ENCODE measurements at places on chromosomes 2 and 18.
A peak's percentile ranks its signal among the peaks of the same experiment; 100 is the strongest.

- no peak for DNase-seq
Observed at GRCh38 chr2:212409560-212409959, 129.0 kb downstream of the ERBB4 start.

- DNase-seq, result no peak
Observed at GRCh38 chr2:161424394-161424769, 8.3 kb downstream of the TBR1 start.

GRCh38 chr18:10120622-10121021 is 206.8 kb downstream of the VAPA start:
- DNase-seq, result no peak

DNA sequence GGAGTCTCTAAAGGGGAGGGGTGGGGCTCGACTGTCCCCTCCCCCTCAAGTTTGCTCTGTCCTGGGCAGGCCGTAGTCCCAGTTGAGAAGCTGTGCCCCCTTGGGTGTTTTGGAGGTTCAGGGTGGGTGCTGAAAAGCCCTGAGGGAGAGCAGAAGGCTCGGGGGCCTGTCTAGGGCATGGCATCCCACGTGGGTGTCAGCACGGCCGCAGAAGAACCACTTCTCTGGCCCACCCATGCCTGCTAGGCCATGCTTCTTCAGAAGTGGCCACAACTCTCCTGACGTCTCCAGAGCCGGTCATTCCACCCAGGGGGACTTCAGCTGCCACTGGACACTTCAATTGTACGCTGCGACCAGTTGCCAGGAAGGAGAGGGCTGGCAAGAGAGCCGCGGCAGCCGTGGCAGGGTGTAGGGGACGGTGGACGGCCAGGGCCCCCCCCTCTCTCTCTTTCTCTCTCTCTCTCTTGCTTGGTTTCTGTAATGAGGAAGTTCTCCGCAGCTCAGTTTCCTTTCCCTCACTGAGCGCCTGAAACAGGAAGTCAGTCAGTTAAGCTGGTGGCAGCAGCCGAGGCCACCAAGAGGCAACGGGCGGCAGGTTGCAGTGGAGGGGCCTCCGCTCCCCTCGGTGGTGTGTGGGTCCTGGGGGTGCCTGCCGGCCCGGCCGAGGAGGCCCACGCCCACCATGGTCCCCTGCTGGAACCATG is at the start of gene INPP5D:
TSS of gene INPP5D (plus strand) at position 546 of the 704 bp plus-strand sequence. CDS start at position 683, 137 bp downstream.
- peak; percentile 85 for DNase-seq

GRCh38 chr2:96832754-96833507 is 10.9 kb downstream of the ANKRD23 start:
- DNase-seq, result no peak

- DNase-seq, result no peak
Observed at GRCh38 chr18:49721981-49722380, 91.4 kb downstream of the ACAA2 start.

- no peak for DNase-seq
Observed at GRCh38 chr2:121860033-121860757, 104.7 kb downstream of the TSN start.

DNA sequence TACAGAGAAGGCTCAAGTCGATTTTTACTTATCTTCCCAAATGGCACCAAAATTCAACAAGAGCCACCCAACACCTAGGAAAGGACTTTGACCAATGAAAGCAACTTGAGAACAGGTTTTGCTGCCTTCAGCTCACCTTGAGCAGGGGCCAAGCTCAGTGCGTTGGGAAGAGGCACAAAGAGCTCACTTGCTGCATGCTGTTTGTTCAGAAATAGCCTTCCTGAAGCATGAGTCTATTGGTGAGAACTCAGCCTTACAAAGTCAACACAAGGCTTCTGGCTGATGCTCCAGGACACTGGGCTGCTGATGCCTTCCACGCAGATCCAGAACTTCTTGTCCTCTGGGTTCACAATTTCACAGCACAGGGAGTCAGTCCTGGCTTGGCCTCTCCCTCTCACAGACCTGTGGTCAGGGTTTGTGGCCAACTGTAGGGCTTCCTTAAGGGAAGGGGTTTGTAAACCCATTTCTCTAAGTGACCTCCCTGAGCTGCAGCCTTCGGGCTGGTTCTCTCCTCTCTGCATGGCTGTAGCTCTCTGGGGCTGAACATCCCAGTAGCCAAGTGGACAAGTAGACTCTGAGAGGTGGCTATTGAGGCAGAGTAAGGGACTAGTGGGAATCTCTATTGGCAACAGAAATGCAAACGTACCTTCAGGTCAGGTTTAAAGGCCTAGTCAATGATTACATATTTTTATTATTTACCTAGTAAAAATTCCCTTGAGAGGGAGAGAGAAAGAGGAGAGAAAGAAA is 124.7 kb upstream of the GATA6 start:
- DNase-seq, result no peak

- no peak for DNase-seq
Observed at GRCh38 chr18:57749604-57749970, 53.5 kb downstream of the ATP8B1 start.

- DNase-seq, result no peak
Observed at GRCh38 chr2:60602828-60603532, 49.5 kb upstream of the BCL11A start.

- no peak for DNase-seq
Observed at GRCh38 chr18:50642439-50642838, 82.6 kb downstream of the MAPK4 start.

DNA sequence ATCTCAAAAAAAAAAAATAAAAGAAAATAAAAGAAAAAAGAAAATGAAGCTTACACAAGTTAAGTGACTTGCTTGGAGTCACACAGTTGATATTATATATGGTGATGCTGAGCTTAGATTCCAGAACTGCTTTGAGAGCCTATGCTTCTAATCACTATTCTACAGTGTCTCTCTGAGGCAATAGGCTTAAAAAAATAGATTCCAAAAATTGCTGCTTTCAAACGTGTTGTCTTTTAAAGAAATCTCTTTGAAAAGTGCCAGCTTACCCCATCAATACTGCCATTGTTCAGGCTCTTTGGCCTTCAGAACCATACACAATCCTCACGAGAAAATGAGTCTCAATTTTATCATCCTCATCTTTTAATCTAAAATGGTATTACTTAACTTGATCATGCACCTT is 102.6 kb downstream of the CDK15 start:
- no peak for DNase-seq

Data from activated CD4-positive, alpha-beta T cell treated with anti-CD3 and anti-CD28 coated beads, Interleukin-2, amount 10 ng/mL, durations not matched to agents 7 days and 5 days (primary cell).